GM12892 (cell line): ENCODE measurements at places on chromosomes 11 and 22.
A peak's percentile ranks its signal among the peaks of the same experiment; 100 is the strongest.

DNA sequence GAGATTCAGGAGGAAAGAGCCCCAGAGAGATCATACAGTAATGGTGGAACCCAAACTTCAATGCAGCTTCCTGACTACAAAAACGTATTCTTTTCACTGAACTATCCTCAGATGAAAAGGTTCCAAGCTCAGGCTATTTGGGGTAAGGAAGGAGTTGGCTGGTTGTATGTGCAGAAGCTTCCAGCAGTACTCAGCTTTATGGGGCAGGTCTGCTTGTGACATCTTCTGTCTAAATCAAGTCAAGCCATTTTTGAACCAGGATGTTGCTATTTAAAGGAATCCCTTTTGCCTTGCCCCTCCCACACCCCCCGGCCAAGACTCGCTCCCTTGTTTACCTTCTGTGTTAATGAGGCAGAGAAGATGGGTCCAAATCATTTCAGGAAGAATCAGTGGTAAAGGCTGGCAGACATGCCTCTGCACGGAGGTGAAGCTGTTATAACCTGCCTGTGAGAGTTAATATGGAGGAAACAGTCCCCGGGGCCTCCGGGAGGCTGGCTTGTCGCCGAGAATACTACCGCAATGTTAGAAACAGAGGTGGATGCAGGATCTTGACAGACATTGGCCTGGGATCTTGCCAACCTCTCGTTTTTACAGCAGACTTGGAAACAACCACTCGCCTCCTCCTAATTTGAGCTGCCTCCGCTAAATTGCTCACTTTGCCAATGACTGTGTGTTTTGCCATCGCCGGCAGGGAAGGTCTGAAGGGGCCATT, 45.4 kb downstream of the TIMP3 start:
- DNase-seq: no peak

GRCh38 chr22:22161924-22162851, 82.4 kb upstream of the VPREB1 start:
- DNase-seq: peak; percentile 43

DNA sequence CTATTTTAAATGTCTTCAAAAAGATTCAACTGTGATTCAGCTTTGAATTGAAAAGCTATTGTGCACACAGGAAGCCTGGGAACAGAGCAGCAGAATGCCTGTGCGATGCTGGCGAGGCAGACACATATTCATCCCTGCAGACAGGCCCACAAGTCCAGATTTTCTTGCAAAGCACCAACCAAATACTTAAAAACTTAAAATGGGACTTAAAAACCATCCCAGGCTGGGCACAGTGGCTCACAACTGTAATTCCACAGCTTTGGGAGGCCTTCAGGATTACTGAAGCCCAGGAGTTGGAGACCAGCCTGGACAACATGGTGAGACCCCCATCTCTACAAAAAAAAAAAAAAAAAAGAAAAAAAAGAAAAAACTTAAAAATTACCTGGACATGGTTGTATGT, 122.6 kb upstream of the SERPIND1 start:
- no peak for DNase-seq

DNA sequence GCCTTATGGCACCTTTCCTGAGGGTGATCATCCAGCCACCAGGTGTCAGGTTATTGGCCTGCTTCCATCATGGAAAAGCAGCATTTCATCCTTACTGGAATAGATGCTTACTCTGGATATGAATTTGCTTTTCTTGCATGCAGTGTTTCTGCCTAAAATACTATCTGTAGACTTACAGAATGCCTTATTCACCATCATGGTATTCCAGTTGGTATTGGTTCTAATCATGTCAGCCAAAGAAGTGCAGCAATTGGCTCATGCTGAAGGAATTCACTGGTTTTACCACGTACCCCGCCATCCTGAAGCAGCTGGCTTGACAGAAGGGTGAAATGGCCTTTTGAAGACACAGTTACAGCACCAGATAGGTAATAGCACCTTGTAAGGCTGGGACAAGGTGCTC, 194.2 kb downstream of the AASDHPPT start:
- no peak for DNase-seq
